ENCODE measurements at places on chromosomes 13 and 19.

GRCh38 chr19:47357788-47358680 lies 8.9 kb downstream of the DHX34 start:
- no peak for DNase-seq

DNA sequence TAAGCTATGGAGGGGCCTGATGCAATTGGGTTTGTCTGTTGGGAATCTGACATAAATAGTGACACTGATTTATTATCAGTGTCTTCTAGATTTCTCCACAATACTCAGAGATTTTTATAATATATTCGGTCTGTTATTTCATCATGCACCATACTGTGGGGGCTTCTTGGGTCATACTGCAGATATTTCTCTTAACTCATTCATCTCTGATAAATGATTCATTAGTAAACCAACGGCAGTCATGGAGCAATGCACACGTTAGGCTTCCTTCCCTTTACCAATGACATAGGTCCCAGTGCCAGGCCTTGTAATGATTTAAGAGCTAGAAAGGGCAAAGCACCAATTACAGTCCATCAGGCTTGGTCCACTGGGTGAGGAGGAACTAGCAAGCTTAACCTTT lies 53.6 kb downstream of the FAM216B start:
- no peak for DNase-seq

DNA sequence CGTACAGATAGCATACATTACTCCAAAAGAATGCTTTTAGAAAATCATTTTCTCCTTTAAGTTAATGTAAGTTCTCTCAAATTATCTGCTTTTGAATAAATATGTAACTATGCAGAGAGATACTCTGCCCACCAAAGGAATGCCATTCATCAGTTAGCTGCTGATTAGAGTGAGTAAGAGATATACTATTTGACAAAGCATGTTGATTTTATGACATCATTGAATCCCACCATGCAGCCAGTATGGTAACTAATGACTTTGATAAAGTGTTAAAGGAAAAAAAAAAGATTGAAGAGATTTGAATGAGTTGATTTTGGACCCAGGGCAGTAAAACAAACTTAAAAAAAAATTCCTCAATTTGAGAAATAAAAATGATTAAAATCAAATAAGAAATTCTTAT lies 521.5 kb downstream of the SLITRK6 start:
- no peak for DNase-seq

DNA sequence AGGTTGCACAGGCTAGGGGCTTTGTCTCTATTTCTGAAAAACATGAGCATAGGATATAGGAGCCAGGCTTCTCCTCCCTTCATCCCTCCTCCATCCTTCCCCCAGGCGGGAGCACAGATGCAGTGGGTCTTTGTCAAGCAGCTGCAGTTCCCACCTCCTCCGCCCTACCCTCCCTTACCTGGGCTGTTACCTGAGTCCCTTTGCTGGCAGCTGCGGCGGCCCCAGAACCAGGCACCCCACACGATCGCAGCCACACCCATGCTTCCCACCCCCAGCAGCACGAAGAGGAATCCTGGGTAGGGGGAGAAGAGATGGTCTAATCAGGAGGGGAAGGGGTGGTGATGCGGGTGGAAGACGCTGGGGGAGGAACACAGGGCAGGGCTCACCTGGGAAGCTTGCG lies 7.8 kb downstream of the TMIGD2 start:
- DNase-seq: no peak

DNA sequence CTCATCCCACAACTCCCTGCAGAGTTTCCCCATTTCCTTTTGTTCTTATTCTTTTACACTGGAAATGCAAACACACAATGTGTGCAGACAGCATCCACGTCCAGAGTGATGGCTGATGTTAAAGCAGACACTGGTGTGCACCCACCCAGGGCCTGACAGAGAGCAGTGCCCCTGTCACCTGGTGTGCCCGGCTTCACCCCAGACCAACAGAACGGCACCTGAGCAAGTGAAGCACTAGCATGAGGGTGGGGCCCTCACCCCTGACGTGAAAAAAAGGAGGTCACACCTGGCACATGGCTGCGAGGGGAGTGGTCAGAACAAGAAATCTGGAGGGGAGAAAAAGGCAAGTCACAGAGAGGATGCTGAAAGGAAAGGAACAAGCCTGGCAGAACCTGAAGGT lies 12.3 kb downstream of the ZNF575 start:
- DNase-seq: no peak

- no peak for DNase-seq
Observed at GRCh38 chr13:35858665-35859064, 272.5 kb downstream of the DCLK1 start.

DNA sequence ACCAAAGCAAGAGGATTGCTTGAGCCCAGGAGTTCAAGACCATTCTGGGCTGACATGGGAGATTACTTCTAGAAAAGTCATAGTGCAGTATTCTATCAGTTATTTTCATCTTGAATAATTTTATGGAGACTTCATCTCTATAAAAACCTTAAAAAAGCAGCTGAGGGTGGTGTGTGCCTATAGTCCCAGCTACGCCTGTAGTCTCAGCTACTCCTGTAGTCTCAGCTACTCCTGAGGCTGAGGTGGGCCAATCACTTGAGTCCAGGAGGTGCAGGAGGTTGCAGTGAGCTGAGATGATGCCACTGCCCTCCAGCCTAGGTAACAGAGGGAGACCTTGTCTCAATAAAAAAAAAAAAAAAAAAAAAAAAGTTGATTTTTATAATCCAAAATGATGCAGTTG lies 22.1 kb upstream of the KCTD4 start:
- DNase-seq: no peak

DNA sequence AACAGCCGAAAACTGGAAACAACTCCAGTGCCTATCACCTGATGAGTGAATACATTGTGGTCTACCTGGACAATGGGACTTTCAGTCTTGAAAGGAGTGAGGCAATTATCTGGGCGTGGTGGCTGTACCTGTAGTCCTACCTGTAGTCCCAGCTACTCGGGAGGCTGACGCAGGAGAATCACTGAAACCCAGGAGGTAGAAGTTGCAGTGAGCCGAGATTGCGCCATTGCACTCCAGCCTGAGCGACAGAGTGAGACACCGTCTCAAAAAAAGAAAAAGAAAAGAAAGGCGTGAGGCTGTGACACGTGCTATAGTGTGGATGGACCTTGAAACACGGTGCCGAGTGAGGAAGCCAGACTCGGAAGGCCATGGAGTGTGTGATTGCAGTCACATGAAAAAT lies 4.1 kb upstream of the NTN5 start:
- DNase-seq: no peak

- DNase-seq: no peak
Observed at GRCh38 chr19:23817519-23817918, 58.8 kb upstream of the ZNF681 start.

Measured in central memory CD8-positive, alpha-beta T cell (primary cell).